ENCODE measurements at places on chromosomes 13 and 19.
A peak's percentile ranks its signal among the peaks of the same experiment; 100 is the strongest.

DNA sequence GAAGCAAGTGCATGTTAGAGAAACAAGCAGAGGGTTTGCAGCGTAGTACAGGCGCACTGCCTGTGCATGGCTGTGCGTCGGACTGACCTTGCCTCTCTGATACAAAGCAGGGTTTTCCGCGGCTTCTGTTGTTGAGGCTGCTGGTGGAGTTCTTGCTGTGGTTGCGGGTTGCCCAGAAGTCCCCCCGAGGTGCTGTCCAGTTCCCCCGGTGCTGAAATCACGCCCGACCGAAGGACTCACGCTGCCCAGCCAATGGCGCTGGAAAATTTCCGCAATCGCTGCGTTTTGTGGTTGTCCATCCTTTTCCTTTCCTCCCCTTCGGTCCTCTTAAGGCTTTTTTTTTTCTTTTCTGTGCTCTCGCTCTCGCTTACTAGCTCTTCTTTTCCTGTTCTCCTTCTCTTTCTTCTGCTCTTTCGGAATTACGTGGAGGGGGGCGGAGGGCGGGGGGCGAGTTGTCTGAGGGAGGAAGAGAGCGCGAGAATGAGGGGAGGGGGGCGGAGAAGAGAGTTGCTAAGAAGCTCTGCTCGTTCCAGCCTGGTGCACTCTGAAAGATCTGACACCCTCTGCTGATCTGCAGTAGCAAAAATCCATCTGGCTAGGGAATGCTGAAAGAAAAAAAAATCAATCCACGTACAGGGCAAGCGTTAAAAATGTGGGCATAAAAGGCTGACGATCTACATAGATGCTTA, at the start of gene SLITRK1:
TSS of gene SLITRK1 (minus strand) at position 558 of the 689 bp plus-strand sequence. CDS start 967 bp downstream, outside the sequence.
- DNase-seq = no peak

GRCh38 chr13:65943708-65944107, 1286.4 kb downstream of the PCDH9 start:
- DNase-seq = no peak

GRCh38 chr19:28435551-28436271, 777.2 kb downstream of the UQCRFS1 start:
- DNase-seq = no peak

DNA sequence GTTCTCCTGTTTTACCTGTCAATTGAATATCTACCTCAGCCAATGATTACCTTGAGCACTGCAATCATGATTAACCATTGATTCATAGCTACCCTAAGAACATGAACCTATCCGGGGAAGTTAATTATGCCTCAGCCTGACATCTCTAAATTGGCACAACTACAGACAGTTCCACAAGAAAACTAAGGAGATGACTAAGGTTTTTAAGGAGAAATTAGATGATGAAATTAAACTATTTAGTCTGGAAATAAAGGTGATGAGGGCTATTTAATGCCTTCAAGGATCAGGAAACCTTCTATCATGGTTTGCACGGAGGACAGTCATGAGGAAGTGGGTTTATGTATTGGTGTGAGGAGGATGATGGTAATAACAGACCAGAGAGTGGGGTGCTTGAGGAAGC, 203.4 kb downstream of the COL4A1 start:
- DNase-seq = no peak

DNA sequence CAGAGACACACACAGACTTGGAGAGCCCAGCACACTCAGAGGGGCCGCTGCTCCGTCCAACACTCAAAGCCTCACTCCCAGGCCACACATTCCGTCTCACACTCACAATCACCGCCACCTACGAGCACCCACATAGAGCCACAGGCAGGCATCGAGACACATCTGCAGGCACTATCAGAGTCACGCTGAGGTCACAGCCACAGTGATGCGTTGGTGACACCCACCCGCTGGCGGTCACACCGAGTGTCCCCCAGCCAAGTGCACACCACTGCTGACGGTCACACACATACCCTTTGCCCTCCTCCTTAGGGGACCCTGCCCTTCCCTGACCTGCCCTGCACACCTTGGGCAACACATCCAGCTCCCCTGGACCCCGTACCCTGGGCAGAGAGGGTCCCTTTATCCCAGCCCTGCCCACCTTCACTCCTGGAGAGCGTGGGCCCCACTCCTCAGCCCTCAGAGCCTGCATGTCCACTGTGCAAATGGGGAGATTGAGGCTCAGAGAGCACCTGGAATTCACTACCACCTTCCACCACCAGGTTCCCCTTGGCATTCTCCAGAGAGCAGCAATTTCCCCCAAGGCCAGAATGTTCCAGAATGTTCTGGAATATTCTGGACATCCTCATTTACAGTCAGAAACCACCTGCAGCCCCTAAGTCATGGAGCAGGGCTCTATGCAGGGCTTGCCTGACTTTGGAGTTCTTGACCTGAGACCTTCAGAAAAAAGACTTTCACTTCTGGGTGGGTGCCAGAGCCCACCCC, 5.4 kb downstream of the FUT5 start:
- DNase-seq = no peak

- DNase-seq = no peak
Measured at GRCh38 chr13:51950722-51951121, 60.5 kb downstream of the ATP7B start.

- DNase-seq = peak; percentile 32
Measured at GRCh38 chr19:58330458-58330857, 3.7 kb downstream of the ZSCAN22 start.

DNA sequence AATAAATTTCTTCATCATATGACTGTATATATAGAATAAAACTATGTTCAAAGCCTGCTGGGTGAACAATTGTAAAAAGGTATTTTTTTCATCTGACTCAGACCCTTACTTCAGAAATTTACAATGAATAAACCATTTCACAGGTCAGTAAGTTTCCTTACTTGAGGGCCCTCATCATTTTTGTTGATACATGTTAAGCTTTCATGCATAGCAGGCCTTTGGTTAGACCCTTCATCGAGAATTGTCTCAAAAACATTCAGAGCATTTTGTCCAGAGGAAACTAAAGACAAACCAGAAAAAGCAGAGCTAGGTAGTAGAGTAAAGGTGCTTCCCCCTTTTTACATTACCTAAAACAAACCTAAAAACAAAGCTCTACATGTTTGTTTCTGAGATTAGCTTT, 46.2 kb downstream of the FNDC3A start:
- no peak for DNase-seq

- no peak for DNase-seq
Measured at GRCh38 chr13:72653506-72653905, 73.9 kb downstream of the MZT1 start.

GRCh38 chr13:19957320-19958154, 990 bp upstream of the ZMYM2 start:
- DNase-seq = peak; percentile 51

DNA sequence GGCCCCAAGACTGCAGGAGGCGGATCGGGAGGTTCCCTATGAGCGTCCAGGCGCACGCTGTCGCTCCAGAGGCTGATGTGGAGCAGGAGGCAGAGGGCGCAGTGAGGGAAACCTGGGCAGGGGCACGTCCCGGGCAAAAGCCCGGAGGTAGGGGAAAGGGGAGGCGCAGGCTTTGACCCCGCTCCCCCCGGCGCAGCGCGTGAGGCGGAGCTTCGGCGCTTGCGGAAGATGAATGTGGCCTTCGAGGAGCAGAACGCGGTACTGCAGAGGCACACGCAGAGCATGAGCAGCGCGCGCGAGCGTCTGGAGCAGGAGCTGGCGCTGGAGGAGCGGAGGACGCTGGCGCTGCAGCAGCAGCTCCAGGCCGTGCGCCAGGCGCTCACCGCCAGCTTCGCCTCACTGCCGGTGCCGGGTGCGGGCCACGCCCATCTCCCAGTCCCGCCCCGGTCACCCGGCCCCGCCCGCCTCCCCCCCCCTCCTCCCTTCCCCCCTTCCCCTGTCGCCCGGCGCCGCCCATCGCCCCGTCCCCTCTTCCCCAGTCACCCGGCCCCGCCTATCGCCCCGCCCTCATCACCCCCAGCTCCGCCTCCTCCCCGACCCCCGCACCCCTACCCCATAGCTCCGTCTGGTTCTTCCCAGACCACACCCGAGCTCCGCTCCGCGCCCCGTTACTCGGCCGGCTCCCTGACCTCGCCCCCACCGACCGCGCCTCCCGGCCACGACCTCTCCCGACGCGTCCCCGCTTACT, 4.1 kb downstream of the HMG20B start:
- no peak for DNase-seq

DNA sequence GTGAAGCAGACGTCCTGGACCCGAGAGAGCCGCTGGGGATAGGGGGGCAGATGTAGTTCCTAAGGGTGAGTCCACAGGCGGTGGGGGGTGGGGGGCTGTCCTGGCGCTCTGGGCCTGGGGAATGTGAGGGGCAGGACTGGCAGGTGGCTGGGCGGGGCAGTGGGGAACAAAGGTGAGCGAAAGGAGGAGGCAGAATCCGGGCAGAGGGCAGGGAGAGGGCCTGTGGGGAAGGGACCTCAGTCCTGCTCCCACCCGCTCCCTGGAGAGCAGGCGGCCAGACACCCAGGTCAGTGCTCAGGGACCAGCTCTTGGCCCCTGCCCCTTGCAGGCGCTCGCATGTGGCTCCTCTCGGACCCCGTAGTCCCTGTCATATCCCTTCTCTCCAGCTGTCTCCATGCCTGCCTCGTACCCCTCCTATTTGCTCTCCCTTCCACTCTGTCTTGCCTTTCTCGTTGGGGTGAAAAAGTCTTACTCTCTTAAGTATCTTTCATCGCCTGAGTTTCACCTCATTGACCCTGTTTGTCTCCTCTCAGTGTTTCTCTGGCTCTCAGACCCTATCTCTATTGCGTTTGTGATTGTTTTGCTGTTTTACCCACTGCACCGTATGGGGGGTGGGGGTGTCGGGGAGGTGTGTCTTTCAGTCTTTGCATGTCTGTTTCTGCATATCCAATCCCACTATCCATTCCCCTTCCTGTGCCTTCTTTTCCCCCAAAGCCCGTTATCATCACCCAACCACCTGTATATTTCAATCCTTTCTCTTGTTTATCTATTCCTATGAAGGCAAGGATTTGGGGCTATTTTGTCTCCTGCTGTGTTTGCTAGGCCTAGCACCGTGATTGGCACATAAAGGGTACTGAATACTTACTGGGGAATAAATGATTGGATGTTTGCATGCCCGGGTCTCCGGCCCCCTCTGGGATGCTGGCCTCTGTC, 5.8 kb downstream of the SPHK2 start:
- DNase-seq = no peak

- no peak for DNase-seq
Measured at GRCh38 chr19:7870571-7871436, 3.4 kb downstream of the PRR36 start.

GRCh38 chr13:21071015-21071414, 9.6 kb upstream of the LATS2 start:
- DNase-seq = no peak

- DNase-seq = no peak
Measured at GRCh38 chr19:45206328-45206727, 27.7 kb downstream of the BLOC1S3 start.

- DNase-seq = no peak
Measured at GRCh38 chr13:33073338-33073737, 57.1 kb downstream of the KL start.

DNA sequence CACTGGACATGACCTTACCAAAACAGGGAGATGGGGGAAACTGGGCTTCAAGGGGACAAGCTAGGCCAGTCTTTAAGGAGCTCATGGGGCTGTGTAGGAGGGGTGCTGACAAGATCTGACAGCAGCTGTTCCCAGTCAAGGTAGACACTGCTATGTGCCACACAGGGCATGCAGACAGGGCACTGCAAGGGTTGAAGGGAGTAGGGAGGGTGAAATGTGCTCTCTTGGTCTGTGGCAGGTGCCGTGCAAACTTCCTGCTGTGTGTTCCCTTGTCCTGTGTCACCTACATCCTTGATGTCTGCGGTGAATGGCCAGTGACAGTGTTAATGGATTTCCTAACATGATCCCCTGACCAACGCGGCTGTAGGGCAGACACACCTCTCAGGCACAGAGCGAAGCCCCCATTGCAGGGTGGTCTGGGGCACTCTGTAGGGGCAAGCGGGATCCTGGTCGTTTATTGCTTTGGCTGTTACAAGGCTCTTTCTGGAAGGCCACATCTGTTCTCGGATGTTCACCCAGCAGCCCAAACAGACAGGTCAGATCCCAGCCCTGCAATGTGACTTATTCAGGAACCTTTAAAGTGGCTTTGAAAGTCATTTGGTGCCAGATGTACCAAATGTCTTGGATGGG, 199.5 kb upstream of the ZNF536 start:
- DNase-seq = no peak

GRCh38 chr13:75092143-75092542, 389.8 kb downstream of the TBC1D4 start:
- no peak for DNase-seq

DNA sequence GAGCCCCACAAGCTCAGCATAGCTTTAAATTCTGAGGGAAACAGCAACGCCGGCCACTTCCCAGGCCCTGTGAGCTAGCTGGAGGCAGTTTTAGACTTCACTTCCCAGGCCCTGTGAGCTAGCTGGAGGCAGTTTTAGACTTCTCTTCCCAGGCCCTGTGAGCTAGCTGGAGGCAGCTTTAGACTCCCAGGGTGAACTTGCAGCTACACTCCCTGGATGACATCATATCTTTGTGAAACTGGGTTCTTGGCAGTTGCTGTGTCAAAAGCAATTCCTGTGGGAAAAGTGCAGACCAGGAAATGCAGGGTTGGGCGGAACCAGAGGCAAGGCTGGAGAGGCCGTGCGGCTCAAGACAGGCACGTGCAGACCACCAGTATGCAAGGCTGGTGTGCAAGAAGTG, 12.7 kb downstream of the SOX1 start:
- no peak for DNase-seq

DNA sequence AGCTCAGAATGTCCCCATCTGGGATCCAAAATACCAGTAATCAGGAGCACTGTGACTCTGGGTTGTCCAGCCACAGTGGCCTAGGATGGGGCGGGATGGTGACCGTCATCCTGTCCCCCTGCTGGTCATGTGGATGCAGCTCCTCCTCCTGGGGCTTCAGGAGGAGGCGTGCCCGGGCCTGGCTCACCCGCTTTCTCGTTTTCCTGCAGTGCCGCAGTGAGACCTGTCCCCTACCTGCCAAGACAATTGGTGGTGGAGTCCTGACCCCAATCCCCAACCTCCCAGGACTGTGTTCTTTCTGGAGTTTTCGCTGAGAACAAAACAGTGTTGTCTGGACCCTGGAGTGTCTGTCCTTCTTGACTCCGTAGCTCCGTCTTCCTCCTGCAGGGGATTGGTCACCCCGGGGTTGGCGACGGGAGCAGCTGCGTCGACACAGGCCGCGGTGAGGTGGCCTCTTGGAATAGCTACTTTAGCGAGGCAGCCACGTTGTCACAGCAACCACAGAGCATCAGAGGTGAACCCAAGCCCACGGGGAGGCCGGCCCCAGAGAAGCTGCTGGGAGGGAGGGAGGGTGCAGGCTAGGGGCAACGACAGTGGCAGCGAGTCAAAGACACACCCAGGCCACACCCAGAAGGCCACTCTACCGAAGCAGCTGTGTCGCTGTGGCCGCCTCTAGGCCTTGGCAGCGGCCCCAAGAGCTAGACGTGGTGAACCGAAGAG, 10.2 kb upstream of the EMC10 start:
- no peak for DNase-seq

- no peak for DNase-seq
Measured at GRCh38 chr19:38788478-38789243, at the start of gene LGALS7B. Gene LGALS7B, plus strand, starts transcription at chr19:38789200. Its CDS starts 27 bp downstream, at chr19:38789227.

GRCh38 chr19:42229855-42230351, 9.8 kb downstream of the ZNF526 start:
- no peak for DNase-seq

GRCh38 chr13:31008400-31009115, 76.1 kb downstream of the TEX26 start:
- DNase-seq = no peak

GRCh38 chr19:18594096-18594823, 5.7 kb downstream of the REX1BD start:
- DNase-seq = no peak

Measured in non-pigmented ciliary epithelial cell (primary cell).